ENCODE measurements at places on chromosomes 7 and 10.

DNA sequence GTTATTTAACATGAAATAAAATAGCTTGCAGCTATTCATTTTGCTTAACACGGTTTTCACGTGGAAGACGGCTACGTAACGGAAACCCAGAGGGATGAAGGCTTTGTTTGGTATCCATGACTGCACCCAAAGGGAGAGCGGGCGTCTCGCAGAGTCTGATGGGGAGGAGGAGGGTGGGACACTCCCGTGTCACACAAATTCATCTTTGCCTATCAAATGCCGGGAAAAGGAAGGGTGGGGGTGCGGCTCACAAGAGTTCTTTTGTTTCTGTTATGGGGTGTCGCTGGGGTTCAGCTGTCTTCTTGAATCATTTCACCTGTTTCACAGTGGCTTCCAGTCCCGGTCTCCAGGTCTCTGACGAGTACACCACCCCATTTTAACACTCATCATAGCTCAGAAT, 108.5 kb downstream of the ZRANB1 start:
- peak; percentile 16 for DNase-seq

DNA sequence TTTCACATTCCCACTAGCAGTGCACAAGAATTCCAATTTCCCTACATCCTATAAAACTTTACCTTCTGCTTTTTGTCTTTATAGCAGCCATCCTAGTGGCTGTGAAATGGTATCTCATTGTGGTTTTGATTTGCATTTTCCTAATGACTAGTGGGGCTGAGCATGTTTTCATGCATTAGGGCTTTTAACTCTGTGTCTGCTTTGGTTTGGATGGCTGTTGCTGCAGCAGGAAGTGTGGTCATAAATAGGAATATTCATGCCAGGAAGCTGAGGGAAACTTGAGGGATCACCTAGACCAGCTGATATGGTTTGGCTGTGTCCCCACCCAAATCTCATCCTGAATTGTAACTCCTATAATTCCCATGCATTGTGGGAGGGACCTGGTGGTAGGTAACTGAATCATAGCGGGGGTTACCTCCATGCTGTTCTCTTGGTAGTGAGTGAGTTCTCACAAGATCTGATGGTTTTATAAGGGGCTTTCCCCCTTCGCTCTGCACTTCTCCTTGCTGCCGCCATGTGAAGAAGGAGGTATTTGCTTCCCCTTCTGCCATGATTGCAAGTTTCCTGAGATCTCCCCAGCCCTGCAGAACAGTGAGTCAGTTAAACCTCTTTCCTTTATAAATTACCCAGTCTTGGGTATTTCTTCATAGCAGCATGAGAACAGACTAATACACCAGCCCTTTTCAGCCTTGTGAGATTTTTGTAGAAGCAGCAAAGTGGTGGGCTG, 181.8 kb upstream of the PITRM1 start:
- peak; percentile 71 for DNase-seq

GRCh38 chr10:46030091-46030937, at the start of gene NCOA4:
Gene NCOA4, minus strand, starts transcription at chr10:46030623. Its CDS starts 13,943 bp downstream, at chr10:46016680.
- peak; percentile 94 for DNase-seq

DNA sequence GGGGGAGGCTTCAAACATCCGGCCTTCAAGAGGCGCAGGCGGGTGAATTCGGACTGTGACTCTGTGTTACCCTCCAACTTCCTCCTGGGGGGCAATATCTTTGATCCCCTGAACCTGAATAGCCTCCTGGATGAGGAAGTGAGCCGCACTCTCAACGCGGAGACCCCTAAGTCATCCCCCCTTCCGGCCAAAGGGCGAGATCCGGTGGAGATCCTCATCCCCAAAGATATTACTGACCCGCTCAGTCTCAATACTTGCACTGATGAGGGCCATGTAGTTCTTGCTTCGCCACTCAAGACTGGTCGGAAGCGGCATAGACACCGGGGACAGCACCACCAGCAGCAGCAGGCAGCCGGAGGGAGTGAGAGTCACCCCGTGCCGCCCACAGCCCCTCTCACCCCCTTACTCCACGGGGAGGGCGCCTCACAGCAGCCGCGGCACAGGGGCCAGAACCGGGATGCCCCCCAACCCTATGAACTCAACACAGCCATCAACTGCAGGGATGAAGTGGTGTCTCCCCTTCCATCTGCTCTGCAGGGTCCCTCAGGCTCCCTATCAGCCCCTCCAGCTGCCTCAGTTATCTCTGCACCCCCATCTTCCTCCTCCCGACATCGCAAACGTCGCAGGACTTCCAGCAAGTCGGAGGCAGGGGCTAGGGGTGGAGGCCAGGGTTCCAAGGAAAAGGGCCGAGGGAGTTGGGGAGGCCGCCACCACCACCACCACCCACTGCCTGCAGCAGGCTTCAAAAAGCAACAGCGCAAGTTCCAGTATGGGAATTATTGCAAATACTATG, 1.1 kb downstream of the MEPCE start:
- no peak for DNase-seq

DNA sequence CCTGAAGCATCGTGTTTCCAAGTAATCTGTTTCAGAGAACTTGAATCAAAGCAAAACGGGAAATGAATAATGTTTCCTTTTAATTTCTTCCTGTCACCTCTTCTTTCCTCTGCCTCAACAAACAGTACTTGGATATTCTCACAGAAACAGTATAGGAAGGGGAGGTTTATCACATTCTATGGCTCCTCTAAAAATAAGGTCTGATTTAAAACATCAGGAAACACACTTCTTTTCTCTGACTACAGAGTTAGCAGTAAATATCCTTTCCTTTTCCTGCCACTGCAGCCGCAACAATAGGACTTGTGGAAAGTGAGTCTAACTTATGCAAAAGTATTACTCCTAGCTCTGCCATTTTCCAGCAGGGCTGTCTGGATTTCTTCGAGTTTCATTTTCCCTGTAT, 62.3 kb downstream of the CH25H start:
- no peak for DNase-seq

- DNase-seq, result no peak
Measured at GRCh38 chr7:158013085-158013668, 574.4 kb downstream of the PTPRN2 start.

All from astrocyte (in vitro differentiated cells and primary cell).